ENCODE measurements at places on chromosomes 2 and 18. TPM values are rescaled to one million over a fixed set of nuclear protein-coding genes. Genes with fewer than 3 reads are reported as not detected.

The RAMP1 gene
- total RNA-seq = 1.6 TPM

The PLCL1 gene
- 2.5 TPM for total RNA-seq

The FAM237A gene
- total RNA-seq = not detected

The NAT8 gene
- not detected for total RNA-seq

The SLC16A14 gene
- 3.2 TPM for total RNA-seq

The TEKT4 gene
- not detected for total RNA-seq

The ANO7 gene
- total RNA-seq = 0.12 TPM

The CYP27C1 gene
- 0.08 TPM for total RNA-seq

The NPPC gene
- total RNA-seq = not detected

The ALK gene
- total RNA-seq = under 0.01 TPM

The TBR1 gene
- not detected for total RNA-seq
